Cardiac ventricle fibroblast (primary cell): ENCODE measurements at places on chromosomes 12 and 14. TPM values are rescaled to one million over a fixed set of nuclear protein-coding genes. Genes with fewer than 3 reads are reported as not detected.

The RNF212B gene
- total RNA-seq = not detected in 2 replicates

The ZBTB42 gene
- 2.2 and 3.1 TPM in 2 replicates for total RNA-seq

The VSIG10 gene
- total RNA-seq = 6.2 and 11.9 TPM in 2 replicates

The PIWIL1 gene
- total RNA-seq = not detected in 2 replicates

The TAS2R14 gene
- 0.98 and 1.6 TPM in 2 replicates for total RNA-seq

The IL26 gene
- total RNA-seq = not detected in 2 replicates

The KLRC3 gene
- not detected in 2 replicates for total RNA-seq

The TOX4 gene
- 34.3 and 40.9 TPM in 2 replicates for total RNA-seq

The MUCL1 gene
- total RNA-seq = not detected in 2 replicates

The INHBE gene
- not detected in 2 replicates for total RNA-seq

The PZP gene
- total RNA-seq = not detected in 2 replicates

The TPI1 gene
- 800 and 891 TPM in 2 replicates for total RNA-seq

The TCTN1 gene
- 39.1 and 57.4 TPM in 2 replicates for total RNA-seq

The ADAMTS20 gene
- total RNA-seq = not detected in 2 replicates

The ANO2 gene
- 0.05 and 0.25 TPM in 2 replicates for total RNA-seq
